ENCODE measurements at places on chromosomes 1 and 21. TPM values are rescaled to one million over a fixed set of nuclear protein-coding genes. Genes with fewer than 3 reads are reported as not detected.

DNA sequence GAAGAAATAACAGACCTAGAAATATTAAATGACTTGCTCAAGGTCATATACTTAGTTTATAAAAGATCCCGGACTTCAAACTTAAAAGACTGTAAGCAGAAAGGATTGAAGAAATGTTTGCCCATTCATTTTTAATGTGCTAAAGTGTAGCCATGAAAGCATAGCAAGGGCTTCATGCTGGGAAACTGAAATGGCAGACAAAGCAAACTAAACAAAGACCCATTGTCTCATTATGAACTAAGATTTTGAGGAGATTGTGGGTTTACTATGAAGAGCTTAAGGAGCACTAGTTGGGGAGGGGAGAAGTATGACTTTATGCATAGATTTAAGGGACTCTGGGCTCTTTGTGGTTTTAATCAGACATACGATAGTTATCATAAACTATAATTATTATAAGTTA lies 26.3 kb downstream of the ADAMTS1 start:
- no peaks in the 10 kb centered on the region for H3K27me3 ChIP-seq
- no peak overlapping the region for H3K27ac ChIP-seq
- no peak overlapping the region for H3K4me3 ChIP-seq

The MXRA8 gene
- 125 TPM for total RNA-seq

The KIFAP3 gene
- total RNA-seq: 22.2 TPM

The ST6GALNAC3 gene
- total RNA-seq: 6.7 TPM

DNA sequence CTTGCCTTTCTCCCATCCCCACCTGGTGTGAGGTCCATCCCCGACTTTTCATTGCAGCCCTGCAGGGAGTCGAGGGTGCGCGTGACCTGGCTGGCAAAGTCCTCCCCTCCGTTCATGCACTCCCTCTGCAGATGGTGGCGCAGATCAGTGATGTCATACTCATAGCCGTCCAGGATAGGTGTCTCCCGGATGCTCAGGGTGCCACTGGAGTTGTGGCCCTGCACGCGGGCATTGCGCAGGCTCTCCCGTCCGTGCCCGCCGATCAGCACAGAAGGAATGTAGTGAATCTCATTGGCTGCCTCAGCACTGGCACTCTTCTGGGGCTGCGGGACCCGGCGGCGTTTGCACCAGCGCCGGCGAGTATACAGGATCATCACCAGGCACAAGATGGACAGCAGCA lies 132.1 kb downstream of the ASTN1 start:
- peak; percentile 70 for DNase-seq
- no peaks in the 10 kb centered on the region for H3K27me3 ChIP-seq
- no peak overlapping the region for H3K4me3 ChIP-seq
- no peaks in the 10 kb centered on the region for H3K36me3 ChIP-seq

The GPR157 gene
- total RNA-seq: 16.6 TPM

DNA sequence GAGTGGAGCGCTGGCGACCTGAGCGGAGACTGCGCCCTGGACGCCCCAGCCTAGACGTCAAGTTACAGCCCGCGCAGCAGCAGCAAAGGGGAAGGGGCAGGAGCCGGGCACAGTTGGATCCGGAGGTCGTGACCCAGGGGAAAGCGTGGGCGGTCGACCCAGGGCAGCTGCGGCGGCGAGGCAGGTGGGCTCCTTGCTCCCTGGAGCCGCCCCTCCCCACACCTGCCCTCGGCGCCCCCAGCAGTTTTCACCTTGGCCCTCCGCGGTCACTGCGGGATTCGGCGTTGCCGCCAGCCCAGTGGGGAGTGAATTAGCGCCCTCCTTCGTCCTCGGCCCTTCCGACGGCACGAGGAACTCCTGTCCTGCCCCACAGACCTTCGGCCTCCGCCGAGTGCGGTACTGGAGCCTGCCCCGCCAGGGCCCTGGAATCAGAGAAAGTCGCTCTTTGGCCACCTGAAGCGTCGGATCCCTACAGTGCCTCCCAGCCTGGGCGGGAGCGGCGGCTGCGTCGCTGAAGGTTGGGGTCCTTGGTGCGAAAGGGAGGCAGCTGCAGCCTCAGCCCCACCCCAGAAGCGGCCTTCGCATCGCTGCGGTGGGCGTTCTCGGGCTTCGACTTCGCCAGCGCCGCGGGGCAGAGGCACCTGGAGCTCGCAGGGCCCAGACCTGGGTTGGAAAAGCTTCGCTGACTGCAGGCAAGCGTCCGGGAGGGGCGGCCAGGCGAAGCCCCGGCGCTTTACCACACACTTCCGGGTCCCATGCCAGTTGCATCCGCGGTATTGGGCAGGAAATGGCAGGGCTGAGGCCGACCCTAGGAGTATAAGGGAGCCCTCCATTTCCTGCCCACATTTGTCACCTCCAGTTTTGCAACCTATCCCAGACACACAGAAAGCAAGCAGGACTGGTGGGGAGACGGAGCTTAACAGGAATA lies 4.2 kb downstream of the TFAP2E start:
- peaks cover 14% of the 10 kb centered on the region for H3K4me1 ChIP-seq
- peak; percentile 87 for DNase-seq
- H3K27me3 ChIP-seq: no peaks in the 10 kb centered on the region
- peak overlapping the region; percentile 49 for H3K4me3 ChIP-seq
- no peaks in the 10 kb centered on the region for H3K36me3 ChIP-seq

GRCh38 chr1:15799004-15799867 lies 8.2 kb downstream of the UQCRHL start:
- no peaks in the 10 kb centered on the region for H3K27me3 ChIP-seq
- peak; percentile 86 for DNase-seq
- peaks cover 31% of the 10 kb centered on the region for H3K4me1 ChIP-seq
- H3K4me3 ChIP-seq: no peak overlapping the region
- peak overlapping the region; percentile 80 for H3K27ac ChIP-seq

- H3K4me3 ChIP-seq: no peak overlapping the region
- no peak overlapping the region for H3K27ac ChIP-seq
- DNase-seq: no peak
Measured at GRCh38 chr21:14099570-14099969, 111.2 kb downstream of the LIPI start.

- peaks cover 94% of the 10 kb centered on the region for H3K36me3 ChIP-seq
- peaks cover 8% of the 10 kb centered on the region for H3K4me1 ChIP-seq
- H3K27ac ChIP-seq: no peak overlapping the region
- no peak for DNase-seq
Measured at GRCh38 chr21:33246506-33246905, 16.8 kb downstream of the IFNAR2 start.
